NCI-H2081 treated with DMSO at 0.1 percent for 48 hours (cell line): ENCODE measurements at places on chromosomes 3 and 15.
A peak's percentile ranks its signal among the peaks of the same experiment; 100 is the strongest.

- DNase-seq, result no peak
Observed at GRCh38 chr3:102265720-102266119, 169.1 kb upstream of the ZPLD1 start.

DNA sequence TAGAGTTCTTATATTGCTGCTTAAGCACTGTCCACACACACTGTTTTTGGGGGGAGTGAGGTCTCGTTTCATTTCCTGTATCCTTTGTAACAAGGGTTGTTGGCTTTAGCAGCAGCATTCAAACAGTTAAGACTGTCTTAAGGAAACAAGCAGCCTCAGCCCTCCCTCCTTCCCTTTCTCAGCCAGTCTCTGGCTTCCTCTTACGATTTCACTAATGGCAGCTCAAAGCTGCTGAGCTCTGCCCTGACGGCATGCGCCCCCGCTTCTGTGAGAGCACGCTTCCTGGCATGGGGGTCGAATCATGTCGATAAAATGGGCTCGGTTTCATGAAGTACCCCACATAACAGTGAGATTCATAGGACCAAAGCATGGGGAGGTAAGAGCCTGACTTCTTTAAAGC is 105.0 kb downstream of the KLHL25 start:
- DNase-seq, result no peak

GRCh38 chr3:2896308-2896939 is 213.8 kb downstream of the IL5RA start:
- no peak for DNase-seq

DNA sequence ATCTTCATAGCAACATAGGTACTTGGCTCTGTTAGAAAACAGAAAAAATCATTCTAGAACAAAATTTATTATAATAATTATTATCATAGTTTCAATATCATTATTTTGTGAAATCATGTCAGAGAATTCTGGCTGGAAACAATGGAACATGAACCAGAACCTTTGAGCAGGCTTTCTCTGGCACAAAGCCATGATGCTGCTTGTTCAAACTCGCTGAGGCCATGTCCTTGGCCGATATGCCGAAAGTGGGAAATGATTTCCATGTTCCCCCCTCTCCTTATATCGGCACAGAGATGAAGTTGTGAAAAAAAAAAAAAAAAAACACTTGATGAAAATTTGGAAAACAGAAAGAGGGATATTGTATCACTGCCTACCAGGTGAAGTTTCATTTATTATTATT is 49.0 kb upstream of the MRPL3 start:
- no peak for DNase-seq

DNA sequence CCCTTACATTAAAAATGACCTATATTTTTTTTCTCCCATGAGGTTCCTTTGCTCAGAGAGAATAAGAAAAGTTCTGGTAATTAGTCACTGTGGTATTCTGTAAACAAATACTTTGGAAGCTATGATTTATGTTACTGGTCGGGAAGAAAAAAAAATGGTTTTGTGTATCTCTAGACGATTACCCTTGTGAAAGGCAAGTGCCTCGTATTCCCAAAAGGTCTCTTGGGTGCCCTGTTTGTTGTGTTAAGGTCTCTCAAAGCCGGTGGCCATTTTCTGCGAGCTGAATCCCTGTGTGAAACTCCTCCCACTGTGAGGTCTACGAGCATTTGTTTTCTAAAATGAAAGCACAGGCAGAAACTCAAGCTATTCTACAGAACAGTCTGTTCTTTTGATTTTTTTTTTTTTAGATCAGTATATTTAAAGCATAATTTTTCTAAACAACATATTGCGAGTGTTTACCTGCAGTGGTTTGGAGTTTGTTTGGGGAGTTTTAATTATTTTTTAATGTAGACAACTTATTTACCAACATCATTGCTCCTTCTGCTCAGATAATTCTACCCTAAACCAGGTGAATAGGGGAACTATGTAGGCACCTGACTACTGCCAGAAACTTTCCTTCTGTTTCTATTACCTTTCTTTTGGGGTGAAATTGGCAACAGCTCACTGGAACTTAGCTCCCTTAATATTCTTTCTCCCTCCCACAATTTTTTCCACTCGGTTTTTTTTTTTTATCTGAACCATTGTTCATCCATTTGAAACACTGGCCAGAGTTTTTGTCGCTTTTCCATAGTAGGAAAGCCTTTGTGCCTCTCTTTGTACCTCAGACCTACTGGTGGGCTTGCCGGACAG is 44.0 kb downstream of the ZBTB38 start:
- peak; percentile 55 for DNase-seq

- no peak for DNase-seq
Observed at GRCh38 chr3:161066930-161067329, 38.2 kb downstream of the B3GALNT1 start.

DNA sequence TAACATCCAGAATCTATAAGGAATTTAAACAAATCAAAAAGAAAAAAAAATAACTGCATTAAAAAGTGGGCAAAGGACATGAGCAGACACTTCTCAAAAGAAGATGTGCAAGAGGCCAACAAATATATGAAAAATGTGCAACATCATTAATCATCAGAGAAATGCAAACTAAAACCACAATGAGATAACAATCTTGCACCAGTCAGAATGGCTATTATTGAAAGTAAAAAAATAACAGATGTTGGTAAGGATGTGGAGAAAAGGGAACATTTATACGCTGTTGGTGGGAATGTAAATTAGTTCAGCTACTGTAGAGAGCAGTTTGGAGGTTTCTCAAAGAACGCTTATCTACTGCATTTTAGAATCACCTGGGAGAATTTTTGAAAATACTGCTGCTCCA is 186.1 kb downstream of the OTOL1 start:
- DNase-seq, result no peak
